ENCODE measurements at places on chromosomes 4 and X. TPM values are rescaled to one million over a fixed set of nuclear protein-coding genes. Genes with fewer than 3 reads are reported as not detected.

DNA sequence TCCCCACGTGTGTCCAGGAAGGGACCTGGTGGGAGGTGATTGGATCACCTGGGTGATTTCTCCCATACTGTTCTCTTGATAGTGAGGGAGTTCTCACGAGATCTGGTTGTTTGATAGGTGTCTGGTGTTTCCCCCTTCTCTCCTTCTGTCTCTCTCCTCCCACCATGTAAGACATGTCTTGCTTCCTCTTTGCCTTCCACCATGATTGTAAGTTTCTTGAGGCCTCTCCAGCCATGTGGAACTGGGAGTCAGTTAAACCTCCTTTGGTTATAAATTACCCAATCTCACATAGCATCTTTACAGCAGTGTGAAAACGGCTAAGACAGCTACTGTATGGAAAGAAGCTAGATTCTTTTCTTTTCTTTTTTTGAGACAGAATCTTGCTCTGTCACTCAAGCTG lies 21.6 kb upstream of the FGG start:
- no peak for DNase-seq

DNA sequence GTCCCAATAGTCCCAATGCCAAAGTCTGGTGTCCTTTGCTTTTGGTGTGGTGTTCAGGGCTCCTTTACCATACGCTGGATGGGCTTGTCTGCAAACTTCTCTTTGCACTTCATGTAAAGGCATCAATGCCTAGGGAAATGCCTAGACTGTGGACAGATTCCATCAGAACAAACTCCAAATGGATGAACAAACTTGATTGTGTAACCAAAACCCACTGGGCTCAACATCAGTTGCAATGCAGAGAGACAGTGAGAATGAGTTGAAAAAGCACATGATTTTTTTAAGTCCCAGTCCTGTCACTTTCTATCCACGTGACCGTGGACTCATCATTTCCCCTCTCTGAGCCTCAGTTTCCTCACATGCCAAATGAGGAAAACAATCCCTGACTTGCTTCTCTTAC lies 4.9 kb downstream of the ATP1B4 start:
- DNase-seq = no peak

- no peak for DNase-seq
These were observed 852 bp downstream of the MAGEH1 start for GRCh38 chrX:55452833-55453124.

DNA sequence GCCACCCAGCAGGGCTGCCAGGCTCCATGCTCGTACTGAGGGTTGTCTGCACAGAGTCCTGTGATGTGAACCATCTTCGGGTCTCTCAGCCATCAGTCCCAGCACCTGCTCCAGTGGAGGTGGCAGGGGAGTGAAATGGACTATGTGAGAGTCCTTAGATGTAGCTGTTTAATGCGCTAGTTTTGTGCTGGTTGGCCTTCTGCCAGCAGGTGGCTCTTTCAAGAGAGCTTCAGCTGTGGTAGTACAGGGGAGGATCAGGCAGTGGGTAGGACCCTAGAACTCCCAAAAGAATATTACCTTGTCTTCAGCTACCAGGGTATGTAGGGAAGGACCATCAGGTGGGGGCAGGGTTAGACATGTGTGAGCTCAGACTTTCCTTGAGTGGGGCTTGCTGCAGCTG lies 1066.0 kb downstream of the GLUD2 start:
- no peak for DNase-seq

GRCh38 chrX:111180750-111181240 lies 84.8 kb downstream of the PAK3 start:
- DNase-seq = no peak

- no peak for DNase-seq
These were observed 31.7 kb downstream of the RNF175 start for GRCh38 chr4:153728151-153728550.

Gene ZGRF1
- total RNA-seq = 2.6 TPM

Gene SMR3B
- not detected for total RNA-seq

Gene ENPEP
- total RNA-seq = 1.8 TPM

DNA sequence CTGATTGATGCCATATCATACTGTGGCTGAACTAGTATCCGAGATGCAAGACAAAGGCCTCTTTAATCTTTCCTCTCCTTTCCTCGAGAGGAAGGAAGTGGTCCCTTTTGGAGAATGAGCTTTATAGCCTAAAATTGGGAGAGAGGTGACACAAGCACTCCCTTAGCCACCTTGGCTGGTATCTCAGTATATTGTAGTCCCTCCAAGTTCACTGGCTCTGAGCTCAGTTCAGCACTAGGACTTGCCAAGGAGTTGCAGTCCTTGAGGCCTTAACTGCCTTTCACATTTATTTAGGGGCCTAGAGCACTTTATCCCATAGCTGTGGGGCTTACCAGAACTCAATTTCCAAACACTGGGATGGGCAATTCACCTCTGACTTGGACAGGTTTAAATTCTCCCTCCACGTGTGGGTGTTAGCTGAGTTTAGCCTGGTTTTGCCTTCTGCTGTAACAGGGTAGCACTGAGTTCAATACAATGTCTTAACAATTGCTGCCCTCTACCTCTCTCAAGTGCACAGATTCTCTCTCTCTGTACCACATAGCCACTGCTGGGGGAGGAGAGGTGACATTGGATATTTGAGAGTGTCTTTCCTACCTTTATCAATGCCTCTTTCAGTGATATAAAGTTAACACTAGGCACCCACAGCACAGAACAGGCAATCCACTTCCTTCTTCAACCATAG lies 216.4 kb downstream of the TECRL start:
- DNase-seq = no peak

GRCh38 chr4:63459329-63459728 lies 949.9 kb downstream of the TECRL start:
- no peak for DNase-seq

GRCh38 chrX:101803451-101803850 lies 128.4 kb downstream of the ZMAT1 start:
- DNase-seq = no peak

- no peak for DNase-seq
These were observed 100.8 kb upstream of the USP38 start for GRCh38 chr4:143083756-143084472.

GRCh38 chrX:116111934-116112595 lies 58.5 kb upstream of the AGTR2 start:
- DNase-seq = no peak

Gene TRIM61
- 2.8 TPM for total RNA-seq

DNA sequence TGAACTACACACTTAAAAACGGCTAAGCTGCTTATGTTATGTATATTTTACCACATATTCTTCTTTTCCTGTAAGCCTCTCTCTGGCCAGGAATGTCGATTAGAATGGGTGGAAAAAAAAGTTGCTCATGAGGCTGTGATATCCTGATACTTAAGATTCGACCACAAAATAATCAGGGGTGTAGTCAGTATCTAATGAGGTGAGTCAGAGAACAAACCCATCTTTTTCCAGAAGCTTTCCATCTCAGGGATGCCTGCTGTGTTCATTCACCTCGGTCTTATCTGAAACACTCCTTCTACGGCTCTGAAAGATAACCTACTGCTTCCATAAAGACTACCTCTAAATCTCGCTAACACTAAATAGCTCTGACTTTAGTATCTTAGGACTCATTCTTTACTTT lies 142.7 kb upstream of the MAP3K15 start:
- DNase-seq = no peak

- DNase-seq = no peak
These were observed 3.0 kb downstream of the MAGED2 start for GRCh38 chrX:54810532-54810931.

GRCh38 chrX:9110808-9111207 lies 76.9 kb upstream of the FAM9B start:
- DNase-seq = no peak

- no peak for DNase-seq
These were observed 4.9 kb downstream of the HUWE1 start for GRCh38 chrX:53681661-53682060.

- DNase-seq = peak; percentile 76
These were observed 6.1 kb downstream of the TACC3 start for GRCh38 chr4:1727117-1728031.

Gene SRPX
- total RNA-seq = 59.5 TPM

Gene RAB40A
- total RNA-seq = 0.92 TPM

- DNase-seq = no peak
These were observed 2595.3 kb downstream of the ARAP2 start for GRCh38 chr4:33649015-33649414.

GRCh38 chr4:83582289-83582785 lies 46.4 kb downstream of the GPAT3 start:
- DNase-seq = peak; percentile 63

GRCh38 chr4:83974111-83974780 lies 438.3 kb downstream of the GPAT3 start:
- DNase-seq = no peak

DNA sequence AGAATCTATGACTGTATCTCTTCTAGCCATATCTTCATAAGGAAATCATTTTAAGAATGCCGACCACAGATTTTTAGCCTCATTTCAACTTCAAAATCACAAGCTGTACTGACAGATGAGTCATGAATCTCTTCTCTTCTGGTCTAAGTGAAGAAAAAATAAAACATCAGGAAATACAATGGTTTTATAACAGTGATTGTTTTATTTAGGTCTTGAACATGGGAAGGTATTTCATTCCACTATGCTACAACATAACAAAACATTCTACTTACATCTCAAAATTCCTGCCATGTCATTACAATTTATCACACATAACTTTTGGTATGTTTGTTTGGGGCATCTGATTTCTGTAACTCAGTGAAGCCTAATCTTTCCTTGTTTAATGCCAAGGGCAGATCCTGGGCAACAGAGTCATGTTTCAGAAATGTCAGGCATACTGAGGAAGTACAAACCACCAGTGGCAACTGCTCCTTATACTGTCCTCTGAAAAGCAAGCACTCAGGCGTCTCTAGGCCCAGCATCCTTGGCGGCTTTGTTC lies 325.0 kb downstream of the PDHA2 start:
- no peak for DNase-seq

Gene RPA4
- 0.98 TPM for total RNA-seq

DNA sequence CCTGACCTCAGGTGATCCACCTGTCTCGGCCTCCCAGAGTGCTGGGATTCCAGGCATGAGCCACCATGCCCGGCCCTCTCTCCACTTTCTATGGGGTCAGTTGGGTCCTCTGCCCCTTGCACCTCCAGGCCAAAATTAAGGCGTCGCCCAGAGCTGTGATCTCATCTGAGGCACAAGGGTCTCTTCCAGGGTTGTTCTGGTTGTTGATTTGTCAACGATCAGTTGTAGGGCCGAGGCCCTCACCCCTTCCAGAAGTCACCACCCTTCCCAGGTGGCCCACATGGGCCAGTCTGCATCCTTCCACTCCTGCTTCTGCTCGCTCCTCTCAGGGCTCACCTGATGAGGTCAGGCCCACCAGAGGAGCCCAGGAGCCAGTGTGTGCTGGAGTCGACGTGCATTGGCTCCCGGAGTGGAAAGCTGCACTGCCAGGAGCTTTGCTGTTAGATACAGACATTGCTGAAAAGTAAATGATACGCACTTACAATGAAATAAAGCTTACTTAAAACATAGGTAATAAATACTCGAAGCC lies 14.3 kb upstream of the TMEM271 start:
- no peak for DNase-seq

GRCh38 chr4:156794863-156795262 lies 176.7 kb downstream of the PDGFC start:
- DNase-seq = no peak

GRCh38 chrX:40202456-40202855 lies 104.7 kb upstream of the BCOR start:
- no peak for DNase-seq

GRCh38 chrX:11756354-11757318 lies 1.4 kb upstream of the MSL3 start:
- no peak for DNase-seq

- DNase-seq = no peak
These were observed 143.2 kb downstream of the GABRA3 start for GRCh38 chrX:152307936-152308335.

DNA sequence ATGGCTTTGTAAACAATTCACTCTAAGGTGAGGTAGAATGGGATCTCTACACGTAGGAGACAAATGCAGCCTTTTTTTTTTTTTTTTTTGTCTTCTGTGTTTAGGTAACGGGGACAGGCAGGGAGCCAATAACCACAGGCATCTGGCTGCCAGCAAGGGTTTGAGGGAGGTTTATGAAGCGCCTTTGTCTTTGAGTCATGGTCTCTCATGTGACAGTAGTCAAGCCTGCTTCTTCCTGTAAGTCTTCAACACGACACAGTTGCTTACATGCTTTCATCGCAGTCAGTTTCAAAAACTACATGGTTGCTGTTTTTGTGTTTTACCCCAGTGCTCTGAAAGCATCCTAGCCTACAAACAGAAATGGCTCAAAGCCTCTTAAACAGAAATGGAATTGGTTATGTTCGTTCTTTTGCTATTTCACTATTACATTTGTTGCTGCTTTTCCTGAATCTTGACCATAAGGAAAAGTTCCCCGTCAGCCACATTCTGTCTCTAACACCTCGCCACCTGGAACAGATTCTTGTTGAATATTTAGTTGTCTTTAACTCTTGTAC lies 127.8 kb upstream of the METTL14 start:
- DNase-seq = no peak

Gene HMX1
- total RNA-seq = not detected

- DNase-seq = no peak
These were observed 1.1 kb upstream of the ARMCX4 start for GRCh38 chrX:101484135-101484534.

GRCh38 chr4:151267822-151268535 lies 9.0 kb upstream of the PRSS48 start:
- no peak for DNase-seq

Gene TGIF2LX
- not detected for total RNA-seq

Data from mucosa of gallbladder (tissue), 1 donor.